Activated naive CD4-positive, alpha-beta T cell treated with Interleukin-2 at 50 U/mL for 16 hours (primary cell): ENCODE measurements at places on chromosomes 7 and 10.

- no peak for DNase-seq
Measured at GRCh38 chr10:56722912-56723311, 361.9 kb upstream of the ZWINT start.

GRCh38 chr10:99551158-99551557, 18.4 kb downstream of the NKX2-3 start:
- no peak for DNase-seq

GRCh38 chr7:42385912-42386311, 148.9 kb upstream of the GLI3 start:
- DNase-seq, result no peak

DNA sequence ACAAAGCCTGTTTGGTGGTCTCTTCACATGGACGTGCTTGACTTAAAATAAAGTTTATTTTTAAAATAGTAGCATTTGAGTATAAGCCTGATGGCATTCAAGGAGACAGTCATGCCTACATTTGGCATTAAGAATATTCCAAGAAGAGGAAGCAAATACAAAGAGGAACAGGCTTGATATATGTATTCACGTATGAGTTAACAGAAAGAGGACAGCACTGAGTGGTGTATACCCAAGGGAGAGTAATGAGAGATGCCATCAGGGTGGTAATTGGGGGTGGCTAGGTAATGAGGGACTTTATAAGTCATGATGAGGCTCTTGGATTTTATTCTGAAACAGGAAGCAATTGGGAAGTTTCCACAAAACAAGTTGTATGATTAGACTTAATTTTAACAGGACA, 363.3 kb downstream of the SEMA3D start:
- DNase-seq, result no peak
